ENCODE measurements at places on chromosomes 4 and X.

GRCh38 chr4:140152751-140153418, 1.1 kb downstream of the MAML3 start:
- DNase-seq, result peak; percentile 62

GRCh38 chr4:37757121-37757520, 69.4 kb upstream of the PGM2 start:
- no peak for DNase-seq

DNA sequence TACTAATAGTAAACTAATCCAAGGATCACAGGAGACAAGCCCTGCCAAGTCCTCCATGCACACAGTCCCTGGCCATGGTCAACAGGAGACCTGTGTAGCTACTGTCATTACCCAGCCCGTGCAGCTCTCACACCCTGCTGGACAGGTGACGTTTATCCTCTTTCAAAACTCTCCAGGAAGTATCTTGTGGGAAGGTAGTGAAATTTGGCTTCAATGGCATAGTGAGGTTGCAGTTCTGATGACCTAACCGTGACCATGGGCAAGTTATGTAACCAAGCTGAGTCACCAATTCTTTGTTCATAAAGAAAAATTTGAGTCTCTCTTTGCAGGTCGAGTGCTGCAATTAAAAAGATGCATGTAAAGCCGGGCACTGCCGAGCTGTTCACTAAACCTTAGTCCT, 11.3 kb upstream of the SLC2A9 start:
- no peak for DNase-seq

- DNase-seq, result no peak
Observed at GRCh38 chr4:125772680-125773079, 457.9 kb downstream of the FAT4 start.

DNA sequence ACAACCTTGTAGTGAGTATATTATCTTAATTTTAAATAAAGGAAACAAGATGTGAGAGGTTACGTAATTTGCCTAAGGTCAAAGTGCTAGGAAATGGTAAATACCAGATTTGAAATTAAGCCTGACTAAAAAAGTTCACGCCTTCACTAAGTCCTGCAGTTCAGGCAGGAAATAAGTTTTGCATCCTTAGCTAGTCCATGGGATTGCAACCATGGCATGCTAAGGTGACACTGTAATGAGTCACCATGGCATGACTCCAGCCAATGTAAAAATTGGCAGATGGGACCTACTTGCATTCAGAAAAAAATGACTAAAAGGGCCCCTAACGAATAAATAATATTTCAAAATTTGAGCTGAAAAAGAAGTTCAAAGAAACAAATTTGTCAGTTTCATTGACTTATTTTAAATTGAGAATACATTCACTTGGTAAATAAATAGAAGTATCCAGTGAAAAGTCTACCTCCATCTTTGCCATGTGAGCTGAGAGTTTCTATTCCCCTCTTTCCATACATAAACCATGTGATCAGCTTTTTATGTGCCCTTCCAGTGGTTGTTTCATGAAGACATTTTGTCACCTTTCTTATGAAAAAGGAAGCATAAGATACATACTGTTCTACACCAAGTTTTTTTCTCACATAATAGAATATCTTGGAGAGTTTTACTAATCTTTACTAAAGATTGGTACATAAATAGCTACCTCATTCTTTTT, 72.4 kb downstream of the ANKRD50 start:
- DNase-seq, result no peak
